ENCODE measurements at places on chromosomes 6 and 20.

DNA sequence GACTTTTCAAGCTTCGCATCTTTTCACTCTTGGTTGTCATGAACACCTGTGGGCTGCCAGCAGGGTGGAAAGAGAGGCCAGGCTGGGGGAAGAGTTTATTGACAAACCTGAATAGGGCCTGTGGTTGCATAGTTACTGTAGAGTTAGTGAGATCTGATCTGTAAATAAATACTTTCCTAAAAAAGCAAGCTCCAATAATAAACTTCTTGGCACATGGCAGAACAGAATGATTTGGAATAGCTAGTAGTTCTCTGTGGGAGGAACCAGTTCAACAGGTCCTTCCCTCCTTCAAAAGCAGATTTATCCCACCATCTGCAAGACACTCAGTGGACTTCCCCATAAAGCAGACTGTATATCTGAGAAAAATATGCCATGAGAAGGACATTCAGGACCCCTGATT is 445.0 kb downstream of the HACE1 start:
- no peak for DNase-seq

- DNase-seq, result no peak
Measured at GRCh38 chr6:9089724-9090123, 654.4 kb upstream of the SLC35B3 start.

DNA sequence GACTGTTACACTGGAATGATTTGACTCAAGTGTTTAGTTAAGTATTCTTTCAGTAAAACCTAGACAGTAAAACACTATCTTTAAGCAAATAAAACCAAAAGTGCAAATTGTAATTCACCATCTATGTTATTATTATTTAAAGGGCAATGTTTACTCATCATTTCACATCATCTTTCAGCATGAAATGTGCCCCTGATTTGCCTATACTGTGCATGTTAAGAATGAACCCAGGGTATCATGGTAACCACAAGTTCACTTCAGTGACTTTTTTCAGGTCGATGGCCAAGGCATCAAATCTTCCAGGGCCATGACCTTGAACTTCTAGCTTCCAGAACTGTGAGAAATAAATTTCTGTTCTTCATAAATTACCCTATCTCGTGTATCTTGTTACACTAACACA is 2.1 kb upstream of the HLA-DOB start:
- DNase-seq, result no peak

GRCh38 chr6:80594461-80594860 is 488.0 kb downstream of the BCKDHB start:
- no peak for DNase-seq

DNA sequence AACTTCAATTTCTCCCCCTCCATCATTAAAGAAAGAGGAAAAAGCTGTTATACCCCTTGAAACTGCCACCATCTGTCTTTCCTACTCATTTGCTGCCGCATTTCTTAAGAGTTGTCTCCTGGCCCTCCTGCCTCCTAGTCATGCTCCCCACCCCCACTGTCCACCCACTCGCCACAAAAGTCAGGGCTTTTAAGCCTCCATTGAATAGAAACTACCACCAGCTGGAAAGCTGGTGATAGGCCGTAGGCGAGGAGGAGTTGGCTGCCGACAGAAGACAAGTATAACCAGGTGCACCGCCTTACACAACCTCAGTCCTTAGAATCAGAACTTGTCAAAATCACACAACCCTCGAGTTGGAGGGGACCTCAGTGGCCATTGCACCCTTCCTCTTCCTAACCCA is 67.6 kb downstream of the B3GAT2 start:
- no peak for DNase-seq

- no peak for DNase-seq
Measured at GRCh38 chr6:107590378-107590777, 100.5 kb downstream of the SOBP start.

DNA sequence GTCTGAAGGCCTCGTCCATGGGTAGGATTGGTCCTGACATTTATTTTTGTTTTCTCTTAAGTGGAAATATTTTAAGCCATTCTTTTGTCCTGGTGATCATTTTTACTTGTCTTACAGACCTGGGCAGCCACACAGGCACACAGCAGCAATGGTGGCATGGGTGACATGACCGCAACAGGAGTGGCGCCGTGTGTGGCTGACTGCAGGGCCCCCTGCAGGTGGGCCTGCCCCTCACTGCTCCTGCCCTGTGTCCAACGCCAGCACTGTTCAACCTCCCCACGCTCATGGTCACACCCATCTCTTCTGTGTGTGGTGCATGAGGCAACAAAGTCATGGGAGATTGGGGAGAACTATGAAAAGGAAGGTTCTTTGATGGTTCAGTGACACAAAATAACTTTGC is 151.9 kb downstream of the MYLK4 start:
- no peak for DNase-seq

- no peak for DNase-seq
Measured at GRCh38 chr20:59574308-59574707, 30.0 kb upstream of the PHACTR3 start.

DNA sequence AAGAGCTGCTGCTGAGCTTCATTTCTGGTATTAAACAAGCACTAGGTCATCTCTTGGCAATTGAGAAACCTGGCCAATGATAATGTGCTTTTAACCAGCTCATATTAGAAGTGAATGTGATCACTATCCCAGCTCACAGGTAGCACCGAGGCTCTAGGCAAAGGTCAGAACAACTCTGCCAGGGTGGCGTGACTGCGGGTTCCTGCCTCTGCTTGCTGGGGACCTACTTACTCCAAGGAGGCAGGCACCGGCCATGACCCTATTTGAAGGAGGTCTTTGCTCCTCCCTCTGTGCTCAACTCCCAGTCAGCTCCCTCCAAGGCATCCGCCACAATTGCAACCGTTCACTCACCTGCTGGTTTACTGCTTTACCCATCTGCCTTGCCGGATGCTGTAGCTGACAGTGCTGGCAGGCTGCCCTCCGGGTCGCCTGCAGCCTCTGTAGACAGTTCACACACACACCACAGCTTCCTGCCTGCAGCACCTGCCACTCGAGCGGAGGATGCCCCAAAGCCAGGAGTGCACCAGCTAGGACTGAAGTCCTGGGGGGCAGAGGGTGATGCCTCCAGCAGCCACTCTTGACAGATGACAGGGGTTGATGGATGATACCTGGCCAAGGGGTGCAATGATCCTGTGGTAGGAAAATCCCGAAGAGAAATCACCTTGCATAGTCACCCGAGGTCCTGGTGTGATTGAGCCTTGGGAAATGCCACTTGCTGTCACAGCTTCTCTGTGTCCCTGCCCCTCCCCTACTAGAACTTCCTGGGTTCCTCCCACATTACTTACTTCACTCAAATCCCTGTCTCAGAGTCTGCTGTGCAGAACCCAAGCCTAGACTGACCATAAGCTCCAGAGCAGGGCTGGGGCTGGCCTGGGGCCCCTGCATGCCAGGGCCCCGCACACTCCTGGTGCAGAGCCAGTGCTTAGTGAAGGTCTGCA is 8.8 kb upstream of the VSX1 start:
- DNase-seq, result no peak

DNA sequence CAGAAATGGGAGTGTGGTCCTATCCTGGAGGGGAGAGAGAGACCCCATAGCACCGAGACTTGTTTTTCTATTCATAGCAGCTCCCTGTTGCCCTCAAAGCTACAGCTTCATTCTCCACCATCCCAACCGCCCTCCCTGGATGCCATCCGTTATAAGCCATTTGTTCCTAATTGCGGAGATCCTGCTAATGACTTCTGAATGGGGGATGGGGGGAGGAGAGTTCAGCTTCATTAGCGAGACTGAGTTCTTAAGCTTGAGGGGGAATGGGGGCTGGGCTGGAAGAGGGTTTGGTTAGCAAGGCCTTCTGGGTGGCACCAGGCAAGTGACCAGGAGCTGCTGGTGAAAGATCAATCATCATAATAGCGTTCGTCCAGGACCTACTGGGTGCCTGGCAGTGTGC is 27.1 kb downstream of the FOXP4 start:
- no peak for DNase-seq

- no peak for DNase-seq
Measured at GRCh38 chr6:118216751-118217150, 309.7 kb downstream of the SLC35F1 start.

- no peak for DNase-seq
Measured at GRCh38 chr6:110528101-110528929, 51.9 kb upstream of the SLC22A16 start.

- no peak for DNase-seq
Measured at GRCh38 chr6:111850295-111850937, 22.8 kb downstream of the FYN start.

DNA sequence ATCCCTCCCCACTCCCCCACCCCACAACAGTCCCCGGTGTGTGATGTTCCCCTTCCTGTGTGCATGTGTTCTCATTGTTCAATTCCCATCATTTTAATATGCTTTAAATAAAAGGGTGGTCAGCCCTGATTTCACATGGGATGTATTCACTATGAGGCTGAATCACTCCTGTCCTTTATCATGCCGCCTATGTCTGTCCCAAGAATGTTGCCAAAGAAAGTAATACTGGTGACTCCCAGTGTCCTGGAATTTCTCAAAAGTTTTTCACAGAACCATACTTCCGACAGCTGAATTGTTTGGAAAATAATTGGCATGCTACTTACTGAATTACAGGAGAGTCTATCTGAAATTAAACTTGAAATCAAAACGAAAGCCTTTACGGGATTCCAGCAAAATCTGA is 217.7 kb downstream of the HAO1 start:
- DNase-seq, result no peak

GRCh38 chr20:23441850-23442313 is 2.4 kb downstream of the CSTL1 start:
- peak; percentile 75 for DNase-seq

GRCh38 chr6:74222768-74223333 is 526.8 kb downstream of the CD109 start:
- peak; percentile 38 for DNase-seq

GRCh38 chr6:166929542-166930189 is 26.7 kb downstream of the RNASET2 start:
- DNase-seq, result no peak

- DNase-seq, result no peak
Measured at GRCh38 chr20:34506480-34506879, 9.7 kb upstream of the DYNLRB1 start.

GRCh38 chr20:38447931-38448675 is 13.0 kb upstream of the SNHG17 start:
- DNase-seq, result no peak

- no peak for DNase-seq
Measured at GRCh38 chr6:49531774-49532569, 18.5 kb upstream of the C6orf141 start.

DNA sequence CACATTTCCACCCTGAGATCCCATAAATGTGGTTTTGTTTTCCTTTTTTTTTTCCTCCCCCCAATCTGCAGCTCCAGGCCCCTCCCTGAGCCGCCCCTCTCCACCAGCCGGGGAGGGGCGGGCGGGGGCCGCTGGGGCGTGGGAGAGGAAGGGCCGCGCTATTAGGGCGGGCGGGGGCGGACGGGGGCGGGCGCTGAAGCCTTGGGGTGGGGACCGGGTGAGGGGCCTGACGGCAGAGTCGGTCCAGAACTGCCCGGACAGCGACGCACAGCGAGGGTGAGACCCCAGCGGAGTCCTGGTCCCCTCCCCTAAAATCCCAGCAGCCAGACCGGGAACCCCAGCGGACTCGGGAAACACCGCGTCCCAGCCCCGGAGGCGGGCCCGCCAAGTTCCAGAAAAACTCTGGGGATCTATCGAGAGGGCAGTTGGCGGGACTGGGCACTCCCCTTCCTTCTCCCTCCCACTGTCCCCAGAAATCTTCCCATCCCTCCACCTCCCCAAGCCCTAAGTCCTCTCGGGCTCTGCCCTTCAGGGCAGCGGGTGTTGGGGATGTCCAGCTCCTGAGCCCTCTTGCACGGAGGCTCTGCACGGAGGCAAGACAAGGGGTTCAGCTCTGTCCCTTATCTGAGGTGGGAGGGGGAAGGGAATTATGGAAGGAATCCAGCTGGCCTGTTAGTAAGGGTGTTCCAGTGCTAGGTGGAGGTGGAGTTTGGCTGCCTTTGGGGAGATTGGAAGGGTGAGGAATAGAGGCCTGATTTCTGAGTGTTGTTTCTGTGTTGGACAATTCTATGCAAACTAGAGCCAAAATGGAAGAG is at the start of gene PRICKLE4:
TSS of gene PRICKLE4 (plus strand) at position 232 of the 815 bp plus-strand sequence. CDS start 2,692 bp downstream, outside the sequence.
- DNase-seq, result no peak

DNA sequence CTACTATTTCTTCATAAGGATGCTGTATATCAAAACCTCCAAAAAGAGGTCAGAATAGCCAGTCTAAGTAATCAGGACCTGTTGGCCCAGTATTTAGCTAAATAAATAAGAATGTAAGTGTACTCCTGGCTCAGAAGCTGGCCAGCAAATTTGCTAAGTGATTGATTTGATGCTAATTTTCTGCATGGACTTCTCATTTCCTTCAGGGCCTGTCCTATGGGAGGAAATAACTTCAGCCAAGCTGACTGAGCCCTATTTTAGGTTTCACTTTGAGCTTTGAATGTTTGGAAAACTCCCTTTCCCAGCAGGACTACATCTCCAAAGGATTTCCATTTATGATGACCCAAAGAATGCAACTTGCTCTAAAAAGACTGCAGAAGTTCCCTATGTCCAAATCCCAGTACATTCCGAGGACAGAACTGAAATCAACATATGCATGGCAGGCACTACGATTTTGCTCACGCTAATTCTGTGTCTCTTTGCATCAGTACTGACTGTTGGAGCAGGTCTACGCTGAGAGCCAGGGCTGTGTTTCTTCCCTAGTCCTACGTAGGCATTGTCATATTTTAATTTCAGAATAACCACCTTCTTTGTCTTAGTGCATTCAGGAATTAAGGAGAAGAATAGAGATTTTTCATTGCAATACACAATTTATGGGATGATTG is 441.4 kb upstream of the PLCB4 start:
- no peak for DNase-seq

DNA sequence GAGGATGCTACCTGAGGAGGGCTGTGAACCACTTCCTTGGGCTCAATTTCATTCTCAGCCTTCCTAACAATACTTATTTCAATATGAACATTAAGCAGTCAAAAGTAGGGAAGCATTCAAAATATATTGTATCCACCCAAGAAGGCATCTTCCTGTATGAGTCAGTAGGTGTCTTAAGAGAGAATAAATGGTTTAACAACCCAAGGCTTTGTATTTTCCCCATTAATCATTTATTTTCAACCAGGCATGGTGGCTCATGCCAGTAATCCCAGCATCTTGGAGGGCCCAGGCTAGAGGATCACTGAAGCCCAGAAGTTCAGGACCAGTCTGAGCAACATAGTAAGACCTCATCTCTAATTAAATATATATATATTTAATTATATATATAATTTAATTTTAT is 74.5 kb upstream of the MARCKS start:
- no peak for DNase-seq

DNA sequence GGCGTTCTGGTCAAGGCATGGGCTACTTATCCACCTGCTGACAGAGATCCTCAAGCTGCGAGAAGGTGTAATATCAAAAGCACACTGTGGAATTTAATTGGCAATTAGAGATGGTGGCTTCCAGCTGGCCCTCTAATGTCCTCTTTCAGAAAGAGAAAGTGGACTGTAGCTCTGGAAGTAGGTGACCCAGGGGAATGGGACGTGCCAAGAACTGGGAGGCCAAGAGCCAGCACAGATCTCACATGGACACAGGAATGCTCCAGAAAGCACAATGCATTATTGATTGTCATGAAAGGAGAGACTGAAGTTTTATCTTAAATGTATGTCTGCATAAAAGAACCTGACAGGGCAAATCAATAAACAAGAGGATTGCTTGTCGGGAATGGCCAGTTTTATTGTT is 198.6 kb upstream of the CDH4 start:
- no peak for DNase-seq

- DNase-seq, result no peak
Measured at GRCh38 chr6:131353876-131354275, 218.6 kb downstream of the AKAP7 start.
